ENCODE measurements at places on chromosomes 5 and 9.

DNA sequence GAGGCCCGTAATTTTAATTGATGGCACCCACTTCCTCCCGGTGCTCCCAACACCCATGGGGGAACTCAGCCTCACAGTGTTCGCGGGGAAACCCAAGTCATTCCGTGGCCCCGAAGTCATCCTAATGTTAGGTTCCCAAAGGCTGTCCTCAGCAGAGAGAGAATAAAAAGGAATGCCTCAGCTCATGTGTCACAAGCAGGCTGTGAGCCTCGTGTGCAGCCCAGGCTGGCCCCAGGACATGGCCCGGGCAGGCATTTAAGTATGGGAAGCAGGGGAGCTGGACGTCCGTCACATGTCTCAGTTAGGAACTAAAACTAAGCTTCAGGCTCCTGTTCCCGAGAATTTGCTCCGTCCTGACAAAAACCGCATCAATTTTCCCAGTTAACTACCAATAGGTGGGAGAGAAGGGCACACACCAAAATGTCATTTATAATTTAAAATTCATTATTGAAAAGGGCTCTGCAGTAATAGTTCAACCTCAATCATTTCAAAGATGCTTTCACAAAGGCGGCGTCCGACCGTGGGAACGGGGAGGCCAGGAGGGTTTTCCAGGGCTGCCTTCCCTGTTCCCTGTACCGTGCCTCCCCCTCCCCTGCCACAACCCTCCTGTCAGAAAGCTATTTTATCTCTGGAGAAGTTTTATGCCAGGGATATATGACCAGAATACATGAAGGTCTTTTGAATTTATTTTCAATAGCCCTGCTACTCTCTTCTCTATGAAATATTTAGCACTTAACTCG is 137.3 kb downstream of the FSTL4 start:
- no peak for DNase-seq

DNA sequence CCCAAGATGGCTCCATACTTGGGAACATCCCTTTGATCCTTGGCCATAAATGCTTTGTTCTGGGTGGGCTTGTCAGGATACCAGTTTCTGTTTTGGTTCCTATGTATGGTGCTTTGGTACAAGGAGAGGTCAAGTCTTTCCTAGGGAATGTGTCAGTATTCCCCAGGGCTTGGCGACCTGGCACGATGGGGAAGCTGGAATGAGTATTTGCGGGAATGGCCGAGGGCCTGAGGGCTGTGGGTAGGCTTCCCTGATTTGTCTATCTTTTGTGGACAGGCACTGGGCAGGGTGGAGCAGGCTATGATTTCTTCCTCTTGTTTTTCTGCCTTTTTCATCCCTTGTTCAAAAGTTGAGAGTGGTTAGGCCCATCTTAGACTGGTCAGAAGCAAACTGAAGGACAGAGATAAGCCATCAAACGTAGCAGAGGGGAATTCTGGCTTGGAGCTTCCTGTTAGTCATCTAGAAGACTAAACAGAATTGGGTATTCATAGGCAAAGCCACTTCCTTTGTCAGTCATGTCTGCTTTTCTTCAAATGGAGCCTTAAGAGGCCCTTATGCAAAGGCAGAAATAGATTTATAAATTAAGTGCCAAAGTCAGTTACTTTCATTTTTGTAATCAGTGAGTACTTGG is 13.7 kb downstream of the DOCK2 start:
- peak; percentile 85 for DNase-seq

GRCh38 chr5:122694884-122695283 is 80.0 kb upstream of the SNX2 start:
- no peak for DNase-seq

DNA sequence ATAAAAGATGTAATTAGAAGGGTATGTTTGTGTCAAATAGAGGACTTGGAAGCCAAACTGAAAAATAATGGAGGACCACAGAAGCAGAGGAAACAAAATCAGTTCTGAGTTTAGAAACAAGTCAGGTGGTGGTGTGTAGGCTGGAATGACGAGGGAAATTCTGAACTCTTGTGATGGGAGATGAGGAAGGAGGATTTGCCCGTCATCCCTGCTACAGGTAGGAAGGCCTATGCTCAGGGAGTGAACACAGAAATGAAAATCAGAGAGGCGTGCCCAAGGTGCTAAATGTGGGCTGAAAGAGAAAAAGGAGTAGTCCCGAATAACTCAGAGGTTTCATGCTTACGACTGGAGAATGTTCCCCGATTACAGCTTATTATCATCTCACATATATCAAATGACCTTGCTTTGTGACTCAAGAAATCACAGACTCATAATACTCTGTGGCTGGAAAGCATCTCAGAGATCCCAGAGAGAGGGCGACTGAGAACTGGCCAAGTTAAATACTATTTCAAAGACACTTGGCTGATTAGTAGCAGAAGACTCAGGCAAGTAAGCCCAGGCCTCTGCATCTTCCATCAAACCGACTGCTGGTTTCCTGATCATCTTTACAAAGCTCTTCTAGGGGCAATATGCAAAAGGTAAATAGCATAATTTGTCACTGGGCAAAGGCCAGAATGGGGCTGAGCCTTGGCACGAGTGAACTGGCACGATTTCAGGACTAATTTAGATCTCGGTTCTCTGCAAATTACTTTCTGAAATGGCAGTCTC is 126.0 kb downstream of the SUSD1 start:
- no peak for DNase-seq

- no peak for DNase-seq
Observed at GRCh38 chr9:108278341-108278740, 577.4 kb downstream of the ACTL7B start.

- DNase-seq: no peak
Observed at GRCh38 chr9:36945999-36946398, 88.1 kb downstream of the PAX5 start.

- no peak for DNase-seq
Observed at GRCh38 chr9:38067859-38068681, 957 bp downstream of the SHB start.

- DNase-seq: no peak
Observed at GRCh38 chr5:21806271-21806670, 1046.9 kb downstream of the CDH12 start.

GRCh38 chr9:97900103-97900737 is 22.1 kb downstream of the TRMO start:
- DNase-seq: no peak

- no peak for DNase-seq
Observed at GRCh38 chr5:6338871-6339270, 39.5 kb downstream of the MED10 start.

DNA sequence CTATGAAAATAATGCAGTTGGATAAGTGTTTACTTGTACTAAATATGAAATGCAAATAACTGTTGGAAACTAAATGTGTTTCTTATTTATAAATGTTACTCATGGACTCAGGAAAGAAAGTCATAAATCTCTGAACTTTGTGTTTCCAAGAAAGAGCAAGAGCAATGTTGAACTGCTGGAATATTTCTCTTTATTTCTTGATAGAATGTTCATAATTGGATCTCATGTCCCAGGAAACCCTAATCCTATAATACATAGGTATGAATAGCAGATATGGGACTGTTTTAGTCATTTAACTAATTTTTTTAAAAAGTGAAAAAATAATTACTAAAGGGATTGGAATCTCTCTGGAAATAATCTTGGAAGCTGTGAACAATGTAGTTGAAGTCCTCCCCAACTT is 245.0 kb upstream of the ACTBL2 start:
- no peak for DNase-seq

- no peak for DNase-seq
Observed at GRCh38 chr9:94287877-94288513, 28.9 kb downstream of the ZNF169 start.

DNA sequence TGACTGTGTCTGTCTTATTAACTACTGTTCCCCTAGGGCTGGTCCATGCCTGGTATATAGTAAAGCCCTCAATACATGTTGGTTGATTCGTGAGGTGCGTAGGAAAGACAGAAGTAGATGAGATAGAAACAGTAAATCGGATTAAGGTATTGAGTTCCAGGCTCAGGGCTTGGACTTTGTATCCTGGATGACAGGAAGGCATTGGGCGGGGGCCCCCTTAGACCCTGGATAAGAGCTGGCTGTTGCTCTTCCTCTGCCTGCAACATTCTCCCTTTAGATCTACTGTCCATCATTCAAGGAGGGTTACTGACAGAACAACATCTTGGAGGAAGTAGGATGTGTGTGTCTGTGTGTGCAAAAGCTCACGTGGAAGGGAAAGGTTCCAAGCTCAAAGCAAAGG is 31.2 kb upstream of the CTNNA1 start:
- no peak for DNase-seq

- no peak for DNase-seq
Observed at GRCh38 chr5:23405316-23406068, 101.9 kb upstream of the PRDM9 start.

GRCh38 chr5:120657104-120657503 is 193.0 kb downstream of the PRR16 start:
- no peak for DNase-seq

- DNase-seq: no peak
Observed at GRCh38 chr9:122835313-122835731, 6.9 kb upstream of the PDCL start.

GRCh38 chr9:135828656-135829055 is 78.7 kb downstream of the CAMSAP1 start:
- no peak for DNase-seq

GRCh38 chr5:176608937-176609723 is 826 bp downstream of the GPRIN1 start:
- no peak for DNase-seq

DNA sequence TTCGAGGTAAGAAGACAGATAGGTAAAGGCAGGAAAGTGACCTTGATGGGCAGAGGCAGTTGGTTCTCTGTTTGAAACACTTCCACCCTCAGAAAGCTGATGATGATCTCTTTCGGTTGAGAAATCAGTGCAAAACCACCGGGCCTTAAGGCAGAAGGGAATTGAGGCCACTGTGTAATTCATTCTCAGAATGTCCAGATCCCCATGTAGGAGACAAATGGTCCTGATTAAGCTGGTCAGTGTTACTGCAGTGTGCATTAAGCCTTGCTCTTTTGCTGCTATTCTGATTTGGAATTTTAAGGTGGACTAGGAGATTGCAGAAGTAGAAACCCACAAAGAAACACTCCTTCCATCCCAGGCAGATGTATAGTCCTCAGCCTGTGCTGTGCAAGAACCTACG is 255.2 kb downstream of the ARHGAP26 start:
- DNase-seq: no peak

DNA sequence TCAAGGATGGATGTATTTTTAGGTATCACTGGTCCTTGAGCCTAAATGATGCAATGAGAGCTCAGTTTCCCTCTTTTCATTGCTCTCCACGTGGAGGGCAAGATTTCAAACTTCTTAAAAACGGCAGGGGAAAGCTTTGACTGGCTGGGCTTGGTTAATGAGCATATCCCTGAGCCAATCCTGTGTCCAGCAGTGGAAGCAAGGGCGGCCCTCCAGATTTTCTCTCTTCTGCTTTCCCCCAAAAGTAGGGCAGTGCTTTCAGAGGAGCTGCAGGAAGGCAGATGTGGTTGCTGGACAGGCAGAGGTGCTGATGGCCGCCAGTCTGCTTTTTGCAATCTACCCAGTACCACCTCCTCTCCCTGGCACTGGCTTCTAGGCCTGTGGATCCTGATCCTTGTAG is 30.0 kb upstream of the TBC1D2 start:
- no peak for DNase-seq

- DNase-seq: no peak
Observed at GRCh38 chr5:132463811-132464155, 26.8 kb downstream of the IRF1 start.

GRCh38 chr5:65141493-65141892 is 340.2 kb downstream of the ADAMTS6 start:
- DNase-seq: no peak

DNA sequence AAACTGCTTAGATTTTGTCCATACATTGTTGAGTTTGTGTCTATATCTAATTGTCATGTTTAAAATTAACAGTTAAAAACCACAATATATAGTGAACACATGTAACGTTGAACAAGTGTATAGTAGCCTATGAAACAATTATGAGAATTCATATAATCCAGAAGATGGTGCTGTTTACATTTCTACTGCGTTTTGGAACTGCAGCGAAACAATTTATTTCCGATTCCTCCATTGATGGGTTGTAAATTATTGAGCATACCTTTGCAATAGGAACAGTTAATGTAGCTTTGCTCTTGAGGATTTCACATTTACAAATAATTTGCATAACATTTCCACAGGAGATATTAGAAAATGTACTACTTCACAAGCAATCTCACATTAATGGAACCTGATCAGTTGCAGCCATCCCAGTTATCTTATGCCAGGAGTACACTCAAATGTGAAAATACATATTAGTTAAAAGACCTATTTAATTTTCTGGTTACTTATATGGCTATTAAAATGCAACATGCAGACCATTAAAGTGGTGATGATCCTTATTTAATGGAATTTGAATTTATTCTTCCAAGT is 411.8 kb downstream of the CDH10 start:
- DNase-seq: no peak

DNA sequence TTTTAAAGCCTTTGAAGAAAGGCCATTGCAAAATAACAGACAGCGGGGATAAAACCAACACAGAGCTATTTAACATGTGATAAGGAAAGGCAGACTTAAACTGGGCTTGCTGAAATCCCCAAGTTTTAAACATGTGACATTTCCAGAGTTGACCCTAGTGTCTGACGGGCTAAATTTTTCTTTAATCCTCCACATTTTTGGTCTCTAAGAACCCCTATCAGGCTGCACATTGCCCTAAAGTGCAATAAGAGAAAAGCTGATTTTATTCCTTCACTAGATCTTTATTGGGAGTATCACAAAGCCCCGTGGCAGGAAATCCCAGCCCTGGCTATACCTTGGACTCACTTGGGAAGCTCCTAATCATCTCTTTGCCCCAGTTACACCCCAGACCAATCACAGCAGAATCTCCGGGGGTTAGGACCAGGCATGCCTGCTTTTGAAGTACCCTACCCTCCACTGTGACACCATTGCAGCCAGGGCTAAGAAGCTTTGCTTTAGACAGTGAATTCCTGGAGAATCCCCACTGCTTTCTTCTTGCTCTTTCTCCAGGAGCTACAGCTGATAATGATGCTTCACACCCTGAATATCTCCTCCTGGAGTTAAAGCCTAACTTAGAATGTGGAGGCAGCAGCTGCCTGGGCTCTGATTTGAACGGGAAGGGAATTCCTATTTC is 20.1 kb upstream of the COL15A1 start:
- DNase-seq: no peak

GRCh38 chr5:134132372-134133187 is 18.1 kb downstream of the TCF7 start:
- no peak for DNase-seq

DNA sequence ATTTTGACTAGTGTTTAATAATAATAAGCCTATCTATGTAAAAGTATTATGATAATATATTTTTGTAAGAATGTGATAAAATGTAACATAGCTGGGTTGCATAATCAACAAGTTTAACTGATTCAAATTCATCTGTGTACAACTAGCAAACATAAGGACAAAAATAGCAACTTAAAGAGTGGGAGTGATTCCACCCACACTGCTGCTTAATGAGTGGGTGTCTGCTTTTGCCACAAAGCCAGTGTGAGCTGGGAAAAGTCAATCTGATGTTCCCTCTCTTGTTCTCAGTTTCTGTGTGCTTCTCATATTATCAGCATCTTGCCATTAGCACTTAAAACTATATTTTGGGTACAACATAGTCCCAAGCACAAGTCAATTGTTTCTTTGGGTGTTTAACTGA is 111.1 kb upstream of the DPYSL3 start:
- no peak for DNase-seq
